ENCODE measurements at places on chromosomes 1 and 21.

GRCh38 chr1:192161976-192162375 lies 3.7 kb downstream of the RGS18 start:
- no peak for DNase-seq

GRCh38 chr1:76055987-76056386 lies 18.6 kb upstream of the ST6GALNAC3 start:
- DNase-seq: no peak

- DNase-seq: no peak
These were observed 171.4 kb upstream of the ZP4 start for GRCh38 chr1:238061967-238062613.

- no peak for DNase-seq
These were observed 29.1 kb upstream of the SLC16A1 start for GRCh38 chr1:112985123-112985522.

All from CD8-positive, alpha-beta memory T cell (primary cell).